ENCODE measurements at places on chromosomes 4 and X. TPM values are rescaled to one million over a fixed set of nuclear protein-coding genes. Genes with fewer than 3 reads are reported as not detected.

GRCh38 chrX:109393859-109394258, 88.0 kb downstream of the GUCY2F start:
- DNase-seq: no peak

NDST4 gene
- not detected for total RNA-seq

GRCh38 chr4:142567199-142567598, 278.9 kb downstream of the INPP4B start:
- DNase-seq: no peak

GRCh38 chrX:46850771-46851170, 13.9 kb downstream of the RP2 start:
- DNase-seq: no peak

GCNA gene
- total RNA-seq: 3.7 TPM

DNA sequence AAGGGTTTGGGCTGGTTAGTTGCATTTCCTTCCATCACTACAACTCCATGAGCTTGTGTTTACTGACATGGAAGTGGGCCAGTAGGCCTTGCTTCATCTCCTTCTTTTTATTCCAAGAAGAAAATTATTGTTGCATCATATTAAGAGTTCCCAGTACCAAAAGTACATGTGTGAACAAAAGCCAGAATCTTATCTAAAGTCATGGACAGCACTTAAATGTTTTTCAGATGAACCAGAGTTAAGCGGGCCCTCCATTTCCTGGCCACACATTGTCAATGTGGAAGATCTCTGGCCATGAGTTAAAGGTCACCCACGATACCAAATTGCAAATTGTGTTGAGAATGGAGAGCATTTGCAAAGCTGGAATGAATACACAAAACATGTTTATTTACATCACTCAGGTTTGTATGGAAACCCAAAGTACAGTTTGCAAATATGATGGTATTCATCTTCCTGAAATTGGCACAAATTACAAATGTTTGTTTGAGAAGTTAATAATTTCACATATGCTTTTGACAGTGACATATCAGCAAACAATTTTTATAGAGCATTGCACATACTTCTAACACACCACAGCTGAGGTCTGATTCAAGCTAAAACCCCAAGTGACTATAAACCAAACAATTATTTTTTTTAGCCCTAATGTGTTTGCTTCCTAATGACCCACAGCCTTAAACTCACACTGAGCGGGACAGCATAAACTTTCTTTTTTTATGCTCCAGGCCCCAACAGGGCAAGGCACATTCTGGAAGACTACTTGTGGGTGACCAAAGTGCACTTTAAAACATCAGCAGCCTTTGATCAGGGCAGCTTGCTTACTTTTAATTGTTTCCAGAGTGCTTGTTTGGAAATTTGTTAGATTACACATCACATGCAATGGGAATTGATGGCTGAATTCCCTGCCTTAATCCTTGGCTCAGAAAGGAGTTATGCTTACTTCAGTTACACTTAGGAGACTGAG, 502.9 kb upstream of the SLIT2 start:
- DNase-seq: peak; percentile 94

- DNase-seq: no peak
Observed at GRCh38 chrX:85905851-85906250, 141.5 kb downstream of the CHM start.

DNA sequence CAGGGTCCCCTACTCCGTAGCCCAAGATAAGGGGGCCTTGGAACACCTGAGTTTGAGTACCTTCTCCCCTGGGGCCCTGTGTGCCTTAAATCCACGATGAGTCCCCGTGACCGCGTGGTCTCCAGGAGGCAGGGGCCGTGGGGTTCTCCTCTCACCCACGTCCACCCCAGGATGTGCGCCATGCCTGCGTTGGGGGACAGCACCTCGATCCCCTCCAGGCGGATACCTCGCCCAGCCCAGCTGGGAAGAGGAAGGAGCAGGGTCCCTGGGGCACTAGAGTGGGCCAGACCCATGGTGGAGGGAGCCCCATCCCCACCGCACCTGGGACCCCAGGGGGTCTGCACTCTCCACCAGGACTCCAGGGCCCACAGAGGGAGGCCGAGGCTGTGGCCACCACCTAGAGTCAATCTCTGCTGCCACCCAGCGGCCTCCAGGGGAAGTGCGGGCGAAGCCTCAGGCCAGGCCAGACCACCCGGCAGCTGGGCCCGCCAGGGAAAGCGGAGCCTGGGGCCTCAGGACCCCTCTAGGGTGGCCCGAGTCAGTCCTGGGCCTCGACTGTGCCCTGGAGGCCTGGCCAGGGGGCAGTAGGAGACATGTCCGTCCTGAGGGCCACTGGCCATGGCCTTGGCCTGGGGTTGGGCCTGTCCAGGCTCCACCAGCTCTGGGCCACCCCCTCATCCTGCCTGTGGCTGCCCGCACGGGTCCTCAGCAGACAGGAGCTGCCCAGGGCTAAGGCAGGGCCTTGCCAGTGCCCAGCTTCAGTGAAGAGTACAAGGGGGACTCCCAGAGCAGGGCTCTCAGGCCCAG, 55.0 kb downstream of the FAM53A start:
- no peak for DNase-seq

CT47B1 gene
- not detected for total RNA-seq

DNA sequence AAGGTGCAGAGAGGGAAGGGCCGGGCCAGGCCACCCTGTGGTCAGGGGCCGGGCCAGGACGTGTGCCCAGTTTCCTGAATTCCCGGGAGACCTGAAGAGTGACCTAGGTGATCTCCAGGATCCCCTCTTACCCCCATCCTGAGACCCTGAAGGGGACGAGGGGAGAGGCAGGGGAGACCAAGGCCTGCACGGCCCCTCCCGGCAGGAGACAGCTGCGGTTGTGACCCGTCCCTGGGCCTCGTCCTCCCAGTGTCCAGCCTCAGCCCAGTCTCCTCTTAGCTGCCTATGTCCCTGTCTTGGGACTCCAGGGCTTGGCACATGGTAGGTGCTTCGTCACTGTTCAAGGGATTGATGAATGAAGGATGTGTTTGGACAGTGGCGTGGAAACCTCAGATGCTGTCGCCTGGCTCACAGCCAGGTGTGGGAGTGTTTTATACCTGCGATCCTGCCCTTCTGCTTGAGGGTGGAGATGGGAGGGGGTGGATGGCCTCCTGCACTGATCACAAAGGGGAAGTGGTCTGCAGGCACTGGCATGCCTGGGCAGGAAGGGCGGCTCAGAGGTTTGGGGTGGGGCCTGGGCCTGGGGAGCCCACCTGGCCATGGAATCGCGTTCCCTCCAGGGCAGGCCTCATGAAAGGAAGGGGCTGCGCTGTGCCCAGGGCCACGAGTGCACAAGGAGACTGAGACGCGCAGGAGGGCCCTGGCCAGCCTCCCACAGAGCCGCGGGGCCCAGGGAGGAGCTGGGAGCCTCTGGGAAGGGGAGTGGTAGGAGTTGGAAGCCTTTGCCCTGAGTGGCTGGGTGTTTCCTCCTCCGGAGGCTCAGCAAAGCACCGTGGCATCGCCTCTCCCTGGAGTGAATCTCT, 6.9 kb downstream of the SH3TC1 start:
- DNase-seq: no peak

DNA sequence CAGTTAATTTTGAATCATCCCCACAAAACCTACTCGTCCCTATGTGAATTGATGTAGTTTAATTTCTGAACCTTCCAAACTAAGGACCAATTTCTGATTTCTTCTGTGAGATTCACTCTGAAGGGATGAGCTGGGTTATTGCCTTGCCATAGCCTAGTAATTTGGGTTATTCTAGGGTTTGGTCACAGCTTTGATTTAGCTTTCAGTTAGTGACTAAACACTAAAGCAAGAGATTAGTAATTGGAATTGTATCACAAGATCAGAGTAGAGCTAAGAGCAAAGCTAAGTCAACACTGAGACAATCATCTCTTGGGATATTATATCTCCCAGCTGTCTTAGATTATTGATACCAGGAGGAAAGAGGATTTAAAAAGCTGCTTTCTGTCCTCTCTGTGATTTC, 588.0 kb downstream of the CCSER1 start:
- DNase-seq: peak; percentile 31

CT55 gene
- not detected for total RNA-seq

DNA sequence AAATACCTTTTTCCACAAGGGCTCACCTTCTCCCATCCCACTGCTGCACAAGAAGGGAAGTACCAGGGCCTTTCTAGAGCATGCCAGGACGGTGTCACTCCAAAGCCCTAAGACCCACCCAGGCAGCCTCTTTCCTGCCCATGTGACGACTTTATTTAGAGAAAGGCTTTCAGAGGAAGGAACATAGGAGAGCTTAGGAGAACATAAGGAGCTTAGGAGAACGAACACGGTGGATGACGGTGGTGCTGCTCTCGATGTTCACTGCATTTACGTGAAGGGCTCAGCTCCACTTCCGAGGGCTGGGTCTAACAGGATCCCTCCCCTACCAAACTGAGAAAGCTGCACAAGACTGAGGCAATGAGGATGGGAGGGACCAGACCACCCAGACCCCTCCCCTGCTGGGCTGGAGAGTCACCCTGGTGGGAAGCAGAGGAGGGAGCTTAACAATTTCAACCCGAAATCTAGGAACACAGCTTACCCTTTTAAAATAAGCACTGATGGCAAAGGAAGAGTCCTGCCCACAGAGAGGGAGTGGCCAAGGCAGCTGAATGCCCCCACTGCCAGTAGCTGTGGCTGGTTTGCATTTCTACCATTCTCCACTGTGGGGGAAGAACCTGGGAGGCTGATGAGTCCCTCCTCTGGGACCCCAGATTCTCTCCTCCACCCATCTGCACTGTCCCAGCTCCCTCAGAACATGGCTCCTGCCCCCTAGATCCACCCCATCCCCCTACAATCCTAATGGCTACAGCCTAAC, 29.8 kb downstream of the ZFYVE28 start:
- no peak for DNase-seq
